OCI-M1 (cell line): ENCODE measurements at places on chromosomes 12 and 14.

- no peak for DNase-seq
These were observed 65.3 kb downstream of the NKX2-1 start for GRCh38 chr14:36454599-36455240.

DNA sequence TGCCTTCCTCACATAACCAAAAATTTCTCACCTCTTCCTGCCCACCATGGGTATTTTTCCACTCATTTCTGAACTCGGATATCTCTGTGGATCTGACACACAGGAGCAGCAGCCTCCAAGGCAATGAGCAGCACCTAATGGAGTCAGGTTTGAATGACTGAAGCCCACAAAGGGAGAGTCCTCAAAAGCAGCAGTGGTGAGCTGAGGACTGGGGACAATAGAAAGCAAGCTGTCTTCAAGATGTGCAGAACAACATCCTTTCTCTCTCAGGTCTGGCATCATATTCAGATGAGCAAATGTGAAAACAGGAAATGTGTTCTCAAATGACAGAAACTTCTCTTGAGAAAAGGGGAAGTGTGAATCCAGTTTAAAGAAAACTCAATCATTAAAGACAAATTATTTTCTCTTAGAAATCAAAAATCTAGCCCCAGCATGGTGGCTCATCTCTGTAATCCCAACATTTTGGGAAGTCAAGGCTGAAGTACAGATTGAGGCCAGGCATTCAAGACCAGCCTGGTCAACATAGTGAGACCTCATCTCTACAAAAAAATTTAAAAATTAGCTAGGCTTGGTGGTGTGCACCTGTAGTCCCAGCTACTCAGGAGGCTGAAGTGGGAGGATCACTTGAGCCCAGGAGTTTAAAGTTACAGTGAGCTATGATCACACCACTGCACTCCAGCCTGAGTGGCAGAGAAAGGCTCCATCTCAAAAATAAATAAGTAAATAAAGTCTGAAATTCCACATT is 54.2 kb downstream of the C12orf42 start:
- peak; percentile 81 for DNase-seq

GRCh38 chr12:6538420-6539313 is 4.3 kb downstream of the GAPDH start:
- DNase-seq = peak; percentile 41

- peak; percentile 29 for DNase-seq
These were observed 16.9 kb downstream of the TAOK3 start for GRCh38 chr12:118355843-118356242.

- DNase-seq = no peak
These were observed 116.6 kb downstream of the TSPAN9 start for GRCh38 chr12:3193755-3194154.

DNA sequence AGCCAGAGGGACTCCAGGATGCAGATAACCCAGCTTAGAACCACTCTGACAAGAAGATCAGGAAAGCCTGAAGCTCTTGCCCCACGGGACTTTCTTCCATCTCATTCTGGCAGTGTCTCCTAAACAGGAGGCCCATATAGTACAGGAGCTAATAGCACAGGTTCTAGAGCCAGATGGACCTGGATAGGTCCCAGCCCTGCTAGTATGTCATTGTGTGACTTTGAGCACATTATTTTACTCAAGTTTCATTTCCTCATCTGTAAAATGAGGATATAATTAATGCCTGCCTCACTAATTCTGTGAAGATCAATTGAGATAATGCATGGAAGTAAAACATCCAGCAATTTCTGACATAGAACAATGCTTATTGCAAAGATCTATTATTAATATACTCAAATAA is 66.5 kb upstream of the GZMB start:
- no peak for DNase-seq

DNA sequence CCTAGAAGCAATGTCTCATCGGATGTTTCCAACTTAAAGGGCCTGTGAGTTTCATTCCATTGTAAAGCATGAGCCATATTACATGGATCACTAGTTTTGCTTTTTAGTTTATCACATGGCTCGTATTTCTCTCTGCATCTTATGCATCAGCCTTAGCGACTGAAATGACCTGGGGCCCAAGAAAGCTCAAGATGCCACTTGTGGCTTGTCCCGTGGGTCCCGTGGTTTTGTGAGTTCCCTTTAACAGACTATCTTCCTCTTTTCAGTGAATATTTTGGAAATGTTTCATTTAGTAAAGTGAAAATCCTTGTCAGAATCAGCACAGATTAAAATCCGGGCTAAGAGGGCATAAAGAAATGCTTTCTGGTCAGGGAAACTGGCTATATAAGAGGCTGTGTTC is 86.2 kb upstream of the PPM1H start:
- DNase-seq = peak; percentile 60

GRCh38 chr12:29439506-29439905 is 58.0 kb downstream of the OVCH1 start:
- no peak for DNase-seq

- DNase-seq = no peak
These were observed 59.6 kb upstream of the NCOR2 start for GRCh38 chr12:124626971-124627411.

DNA sequence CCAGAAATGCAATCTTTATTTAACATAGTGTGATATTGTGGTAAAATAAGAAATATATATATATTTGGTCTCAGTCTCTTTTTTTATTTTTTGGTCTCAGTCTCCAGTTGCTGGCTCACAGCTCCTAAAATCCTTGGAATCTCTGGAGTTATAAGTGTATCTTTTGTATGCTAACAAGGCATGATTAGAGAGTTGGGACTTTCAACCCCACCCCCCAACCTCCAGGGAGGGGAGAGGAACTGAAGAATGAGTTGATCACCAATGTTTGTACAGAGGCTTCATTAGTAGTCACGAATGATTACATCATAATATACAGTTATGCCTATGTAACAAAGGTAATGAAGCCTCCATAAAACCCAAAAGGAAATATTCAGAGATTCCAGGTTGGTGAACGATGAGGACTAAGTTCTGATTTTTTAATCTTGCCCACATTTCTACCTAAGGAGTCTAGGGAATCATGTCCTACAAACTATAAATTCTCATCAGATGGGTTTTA is 22.8 kb upstream of the LALBA start:
- DNase-seq = peak; percentile 27

DNA sequence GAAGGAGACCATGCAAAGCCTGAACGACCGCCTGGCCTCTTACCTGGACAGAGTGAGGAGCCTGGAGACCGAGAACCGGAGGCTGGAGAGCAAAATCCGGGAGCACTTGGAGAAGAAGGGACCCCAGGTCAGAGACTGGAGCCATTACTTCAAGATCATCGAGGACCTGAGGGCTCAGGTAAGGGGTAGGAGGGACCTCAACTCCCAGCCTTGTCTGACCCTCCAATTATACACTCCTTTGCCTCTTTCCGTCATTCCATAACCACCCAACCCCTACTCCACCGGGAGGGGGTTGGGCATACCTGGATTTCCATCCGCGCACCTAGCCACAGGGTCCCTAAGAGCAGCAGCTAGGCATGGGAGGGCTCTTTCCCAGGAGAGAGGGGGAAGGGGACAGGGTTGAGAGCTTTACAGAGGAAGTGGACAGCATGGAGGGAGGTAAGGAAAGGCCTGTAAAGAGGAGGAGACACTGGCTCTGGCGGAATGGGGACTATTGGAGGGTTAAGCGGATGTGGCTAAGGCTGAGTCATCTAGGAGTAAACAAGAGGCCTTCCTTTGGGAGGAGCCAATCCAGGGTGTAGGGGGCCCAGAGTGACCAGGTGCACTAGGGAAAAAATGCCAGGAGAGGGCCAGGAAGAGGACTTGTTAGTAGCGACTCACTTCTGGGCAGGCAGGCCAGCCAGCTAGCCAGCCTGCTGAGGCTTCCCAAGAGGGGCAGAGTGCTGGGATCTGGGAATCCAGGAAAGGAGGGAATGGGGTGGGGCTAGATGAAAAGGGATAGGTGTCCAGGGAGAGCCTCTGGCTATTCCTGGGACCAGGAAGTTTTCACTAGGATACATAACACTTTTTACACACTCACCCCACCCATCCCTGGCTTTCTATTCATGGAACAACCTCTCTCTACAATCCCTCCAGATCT is 754 bp downstream of the KRT18 start:
- DNase-seq = peak; percentile 73

DNA sequence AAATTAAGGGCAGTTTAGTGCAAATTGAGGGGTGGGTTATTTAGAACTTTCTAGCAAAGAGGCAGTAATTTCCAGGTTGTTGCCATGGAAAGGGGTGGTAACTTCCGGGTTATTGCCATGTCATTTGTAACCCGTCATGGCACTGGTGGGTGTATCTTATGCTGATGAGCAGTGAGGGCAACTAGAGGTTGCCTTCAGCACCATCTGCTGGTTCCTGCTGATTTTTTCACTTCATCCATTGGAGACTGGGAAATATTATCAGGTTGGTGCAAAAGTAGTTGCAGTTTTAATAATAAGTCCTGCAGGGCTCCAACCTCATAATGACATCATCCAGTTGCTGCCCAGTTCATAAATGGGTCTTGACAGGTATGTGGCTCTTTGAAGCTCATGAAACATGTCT is 24.4 kb upstream of the SERPINA4 start:
- peak; percentile 8 for DNase-seq
